ENCODE measurements at places on chromosomes 1 and 21.

- peak; percentile 2 for DNase-seq
These were observed 5.5 kb upstream of the RGS21 start for GRCh38 chr1:192311281-192311680.

GRCh38 chr1:156119503-156120209 lies 5.1 kb downstream of the LMNA start:
- DNase-seq, result peak; percentile 41

GRCh38 chr1:107451715-107452114 lies 310.9 kb downstream of the NTNG1 start:
- DNase-seq, result no peak

DNA sequence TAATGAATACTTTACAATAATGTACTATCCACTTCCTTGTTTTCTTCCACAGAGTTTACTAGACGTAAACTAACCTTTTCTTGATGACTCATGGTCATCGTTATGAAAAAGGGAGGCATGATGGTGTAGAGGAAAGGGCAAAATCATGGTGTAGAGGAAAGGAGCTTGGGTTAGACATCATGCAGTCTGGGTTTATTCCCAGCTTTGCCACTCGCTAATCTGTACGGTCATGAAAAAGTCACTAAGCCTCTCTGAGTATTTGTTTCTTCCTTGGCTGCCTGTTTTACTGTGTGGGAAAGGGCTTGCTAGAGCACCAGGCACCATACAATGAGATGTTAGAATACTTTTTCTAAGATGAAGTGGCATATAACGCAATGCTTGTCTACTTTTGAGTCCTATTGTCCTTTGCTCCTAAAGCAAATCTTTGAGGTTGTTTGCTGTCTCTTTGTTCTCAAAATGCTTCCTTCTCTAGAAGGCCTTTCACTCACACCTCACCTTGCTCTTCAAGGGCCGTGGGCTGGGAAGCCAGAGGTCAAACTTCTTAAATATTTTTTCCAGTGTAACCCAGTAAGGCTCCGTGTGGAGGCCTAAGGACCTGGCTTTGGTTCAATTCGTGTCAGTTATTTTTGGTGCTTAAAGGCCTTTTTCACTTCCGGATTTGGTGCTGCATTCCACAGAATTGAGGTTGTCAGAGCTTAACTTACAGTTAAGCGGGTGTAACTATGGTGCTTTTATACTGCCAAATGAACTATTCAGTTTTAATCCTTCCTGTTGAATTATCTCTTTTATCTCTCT lies 9.9 kb upstream of the ETV3 start:
- DNase-seq, result peak; percentile 32

- no peak for DNase-seq
These were observed 30.6 kb downstream of the C2CD2 start for GRCh38 chr21:41923186-41923585.

- DNase-seq, result no peak
These were observed 89.3 kb downstream of the EDEM3 start for GRCh38 chr1:184665360-184665759.

DNA sequence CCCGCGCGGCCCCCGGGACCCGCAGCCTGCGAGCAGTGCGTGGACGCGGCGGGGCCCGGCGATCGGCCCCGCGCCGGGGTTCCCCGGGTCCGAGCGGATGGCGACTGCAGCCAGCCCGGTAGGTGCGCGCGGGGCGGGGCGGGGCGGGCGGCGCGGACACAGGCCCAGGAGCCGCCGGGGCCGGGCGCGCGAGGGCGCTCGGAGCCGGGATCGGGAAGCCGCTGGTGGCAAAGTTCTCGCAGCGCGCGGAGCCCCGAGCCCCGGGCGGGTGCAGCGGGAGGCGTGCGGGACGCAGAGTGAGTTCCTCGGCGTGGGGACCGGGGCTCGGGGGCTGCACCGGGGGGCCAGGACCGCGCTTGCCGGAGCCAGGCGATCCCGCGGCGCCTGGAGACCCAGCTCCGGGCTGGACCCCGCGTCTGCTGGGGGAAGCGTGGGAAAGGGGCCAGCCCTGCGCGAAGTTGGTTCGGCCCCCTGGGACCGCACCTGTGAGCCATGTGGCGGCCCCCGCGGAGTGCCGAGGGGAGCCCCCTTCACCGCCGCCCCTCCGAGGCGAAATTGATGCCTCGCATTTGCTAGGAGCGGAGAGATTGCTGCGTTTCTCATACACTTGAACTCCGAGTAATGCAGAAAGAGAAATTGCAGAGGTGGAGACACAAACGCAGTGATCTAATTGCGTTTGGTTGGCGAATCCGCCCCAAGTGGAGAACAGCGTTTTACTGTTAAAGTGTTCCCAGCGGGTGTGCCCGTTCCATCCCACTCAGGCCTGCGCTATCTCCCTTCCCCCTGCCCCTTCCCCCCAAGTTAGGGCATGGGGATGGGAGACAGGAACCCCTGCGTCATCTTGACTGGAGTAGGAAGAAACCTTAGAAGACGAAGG lies 228.9 kb upstream of the TMEM51 start:
- DNase-seq, result peak; percentile 30

- DNase-seq, result no peak
These were observed 19.1 kb downstream of the MARCKSL1 start for GRCh38 chr1:32316903-32317277.

Data from trophoblast cell (in vitro differentiated cells and primary cell).